Activated naive CD4-positive, alpha-beta T cell treated with anti-CD3 and anti-CD28 coated beads for 36 hours (primary cell): ENCODE measurements at places on chromosomes 2 and 18.
A peak's percentile ranks its signal among the peaks of the same experiment; 100 is the strongest.

- no peak for DNase-seq
Observed at GRCh38 chr2:15711126-15711860, 119.6 kb downstream of the DDX1 start.

DNA sequence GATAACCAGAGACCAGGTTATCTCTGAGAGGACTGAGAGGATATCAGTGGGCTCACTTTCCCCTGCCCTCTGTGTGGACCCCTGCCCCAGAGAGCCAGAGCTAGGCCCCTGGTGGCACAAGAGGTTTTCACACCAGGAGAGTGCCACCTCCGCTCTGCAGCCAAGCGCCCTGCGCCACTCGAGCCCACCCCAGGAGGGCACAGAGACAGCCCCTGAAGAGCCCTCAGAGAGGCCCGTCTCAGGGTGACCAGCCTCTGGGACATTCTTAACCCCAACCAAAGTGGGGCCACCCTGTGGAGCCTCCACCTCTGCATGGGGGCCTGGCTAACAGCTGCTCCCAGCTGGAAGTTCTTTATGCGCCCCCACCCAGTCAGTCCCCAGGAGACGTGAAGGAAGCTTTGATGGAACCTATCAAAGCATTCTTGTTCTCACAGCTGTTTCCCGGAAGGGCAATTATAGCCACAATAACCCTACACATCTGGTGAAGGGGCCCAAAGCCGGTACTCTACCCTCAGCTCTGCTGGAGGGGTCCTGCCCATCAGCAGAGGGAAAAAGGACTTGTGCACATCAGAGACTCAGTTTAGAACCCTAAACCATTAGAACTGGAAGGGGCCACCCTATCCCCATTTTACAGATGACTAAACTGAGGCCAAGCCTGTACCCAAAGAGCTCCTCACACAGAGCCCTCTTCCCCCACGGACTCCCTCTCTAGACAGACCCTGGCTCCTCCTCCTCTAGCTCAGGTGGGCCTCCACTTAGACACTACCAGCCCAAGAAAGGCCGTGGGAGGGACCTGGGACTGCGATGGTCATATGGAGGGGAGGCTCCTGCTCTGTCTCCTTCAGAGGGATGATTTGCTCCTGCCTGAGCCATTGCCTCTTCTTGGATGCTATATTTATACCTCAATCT, 101.1 kb downstream of the ZFP36L2 start:
- no peak for DNase-seq

DNA sequence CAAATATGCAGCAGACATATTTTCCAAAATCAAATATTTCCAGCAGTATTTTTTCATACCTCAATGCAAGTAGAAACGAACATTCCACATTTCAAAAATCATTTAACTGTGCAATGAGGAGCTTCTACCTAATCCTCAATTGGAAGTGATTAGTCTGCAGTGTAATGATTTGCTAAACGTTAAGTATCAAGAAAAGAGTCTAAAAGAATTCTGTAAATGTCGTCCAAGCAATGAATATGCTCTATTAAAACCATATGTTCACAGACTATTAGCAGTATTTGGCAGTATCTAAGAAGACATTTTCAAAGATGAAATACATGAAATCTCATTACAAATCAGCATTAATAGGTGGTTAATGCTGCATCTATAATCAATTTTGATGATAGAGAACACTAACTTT, 15.9 kb downstream of the DYM start:
- no peak for DNase-seq

DNA sequence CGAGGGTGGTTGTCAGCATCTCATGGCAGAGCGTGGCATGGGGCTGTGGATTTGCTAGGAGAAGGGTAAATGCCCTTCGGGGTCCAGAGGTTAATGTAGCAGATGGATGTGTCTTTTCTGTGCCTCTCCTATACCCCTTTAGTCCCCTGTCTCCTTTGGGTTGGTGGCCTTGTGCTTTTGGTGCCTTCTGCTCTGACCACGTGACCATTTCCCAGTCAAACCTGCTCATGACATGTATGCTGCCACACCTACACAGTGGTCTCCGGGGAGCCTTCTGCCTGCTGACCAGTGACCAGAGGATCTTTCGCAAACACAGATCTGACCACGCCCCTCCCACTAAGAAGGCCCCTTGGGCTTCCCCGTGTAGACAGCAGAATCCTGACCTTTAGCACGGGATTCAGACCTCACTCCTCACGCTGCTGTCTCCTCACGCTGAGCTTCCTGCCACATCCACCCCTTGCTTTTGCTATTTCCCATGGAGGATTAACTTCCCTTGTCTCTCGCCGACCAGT, 116.2 kb downstream of the ACOXL start:
- DNase-seq: no peak

- DNase-seq: no peak
Observed at GRCh38 chr18:35117372-35117771, 76.2 kb downstream of the MAPRE2 start.

- DNase-seq: peak; percentile 81
Observed at GRCh38 chr2:70946832-70947442, 11.2 kb downstream of the ATP6V1B1 start.

DNA sequence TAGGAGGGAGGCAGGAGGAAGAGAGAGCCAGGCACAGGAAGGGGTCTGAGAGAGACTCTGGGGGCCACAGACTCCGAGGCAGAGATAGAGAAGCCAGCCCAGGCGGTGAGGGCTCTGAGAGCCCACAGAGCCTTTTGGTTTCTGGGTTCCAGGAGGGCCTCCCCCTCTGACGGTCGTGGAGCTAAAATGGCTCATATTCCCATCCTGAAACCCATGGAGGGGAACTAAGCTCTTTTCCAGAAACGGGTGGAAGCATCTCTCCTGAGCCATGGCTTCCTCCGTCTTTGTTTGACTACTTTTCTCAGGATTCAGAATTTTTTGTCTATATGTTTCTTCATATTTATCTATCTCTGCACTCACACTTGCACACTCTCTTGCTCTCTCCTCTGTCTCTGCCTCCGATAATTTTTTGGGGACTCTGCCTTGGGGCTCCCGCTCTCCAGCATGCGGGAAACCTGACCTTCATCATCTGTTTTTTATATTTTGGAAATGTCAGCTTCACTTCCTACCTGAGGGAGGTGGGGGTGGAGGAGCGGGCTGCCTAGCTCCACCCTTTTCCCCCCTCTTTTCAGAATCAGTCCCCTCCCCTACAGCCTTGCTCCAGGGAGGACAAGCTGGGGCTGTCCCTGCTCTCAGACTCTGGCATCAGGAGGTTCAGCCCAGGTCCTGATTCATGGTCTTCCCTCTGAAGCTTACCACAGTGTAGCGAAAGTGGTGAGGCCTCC, 5.0 kb upstream of the PKDCC start:
- DNase-seq: no peak

DNA sequence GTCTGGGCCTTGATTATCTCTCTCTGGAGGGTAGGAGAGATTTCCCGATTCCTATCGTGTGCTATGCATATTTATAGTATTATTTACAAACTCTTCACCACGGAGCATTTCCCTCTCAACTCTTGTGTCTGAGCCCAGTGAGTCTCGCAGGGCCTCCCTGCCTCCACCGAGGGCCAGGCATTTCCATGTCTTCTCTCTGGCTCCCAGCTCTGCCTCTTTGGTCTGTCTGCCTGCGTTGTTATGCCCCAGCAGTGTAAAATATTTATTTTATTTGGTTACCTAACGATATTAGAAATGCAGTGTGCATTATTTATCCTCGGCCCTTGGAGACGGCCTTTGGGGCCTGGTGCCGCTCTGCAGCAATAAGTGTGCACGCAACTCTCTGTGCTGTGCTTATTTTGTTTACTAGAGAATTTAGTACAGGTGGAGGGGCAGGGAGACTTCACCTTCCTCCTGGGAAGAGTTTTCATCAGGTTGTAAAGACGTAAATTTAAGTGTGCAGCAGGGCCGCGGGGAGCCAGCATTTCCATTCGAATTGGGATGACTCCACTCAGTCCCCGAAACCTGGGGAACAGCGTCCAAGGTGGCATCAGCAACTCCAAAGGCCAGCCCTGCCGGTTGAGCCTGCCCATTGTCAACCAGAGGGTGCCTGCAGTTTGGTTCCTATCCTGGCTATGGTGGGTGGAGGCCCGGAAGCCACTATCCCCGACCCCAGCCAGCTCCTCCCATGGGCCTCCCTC, 100.2 kb downstream of the PTGR3 start:
- DNase-seq: no peak

GRCh38 chr2:16666449-16666801, 791 bp upstream of the CYRIA start:
- peak; percentile 51 for DNase-seq

DNA sequence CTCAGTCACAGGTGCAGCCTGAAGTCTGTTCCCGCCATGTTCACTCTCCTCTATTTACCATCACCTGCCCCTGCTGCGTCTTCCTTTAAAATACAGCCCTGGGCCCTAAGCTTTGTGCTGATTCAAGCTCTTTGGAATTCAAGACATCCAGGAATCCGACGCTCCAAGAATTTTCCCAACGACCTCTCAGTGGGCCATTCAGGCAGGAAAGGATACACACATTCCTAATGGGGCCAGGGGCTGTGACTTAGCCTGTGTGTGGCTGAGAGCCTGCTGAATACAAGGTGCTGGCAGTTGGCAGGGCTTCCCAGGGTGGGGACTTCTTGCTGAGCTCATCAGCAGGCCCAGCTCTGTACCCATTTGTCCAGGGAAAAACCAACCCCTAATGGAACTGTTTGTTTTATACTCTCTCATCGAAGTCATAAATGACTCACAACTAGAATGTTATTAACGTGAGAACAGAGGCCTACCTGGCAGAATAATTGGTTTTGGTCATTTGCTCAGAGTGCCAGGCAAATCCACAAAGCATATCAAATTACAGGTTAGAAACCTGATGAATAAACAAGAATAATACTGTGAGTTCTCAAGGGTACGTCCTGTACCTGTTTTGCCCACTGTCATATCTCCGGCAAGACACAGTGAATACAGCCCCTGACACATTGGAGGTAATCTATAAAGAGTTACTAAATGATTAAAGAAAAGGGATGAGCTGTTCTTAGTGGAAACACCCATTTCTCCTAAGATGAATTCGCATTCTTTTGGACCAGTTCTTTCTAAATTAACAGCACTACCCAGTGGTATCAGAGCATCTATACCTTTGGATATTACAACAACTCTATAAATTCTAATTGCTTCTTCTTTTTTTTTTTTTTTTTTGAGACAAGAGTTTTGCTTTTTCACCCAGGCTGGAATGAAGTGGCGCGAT, 12.6 kb upstream of the KCMF1 start:
- DNase-seq: no peak

DNA sequence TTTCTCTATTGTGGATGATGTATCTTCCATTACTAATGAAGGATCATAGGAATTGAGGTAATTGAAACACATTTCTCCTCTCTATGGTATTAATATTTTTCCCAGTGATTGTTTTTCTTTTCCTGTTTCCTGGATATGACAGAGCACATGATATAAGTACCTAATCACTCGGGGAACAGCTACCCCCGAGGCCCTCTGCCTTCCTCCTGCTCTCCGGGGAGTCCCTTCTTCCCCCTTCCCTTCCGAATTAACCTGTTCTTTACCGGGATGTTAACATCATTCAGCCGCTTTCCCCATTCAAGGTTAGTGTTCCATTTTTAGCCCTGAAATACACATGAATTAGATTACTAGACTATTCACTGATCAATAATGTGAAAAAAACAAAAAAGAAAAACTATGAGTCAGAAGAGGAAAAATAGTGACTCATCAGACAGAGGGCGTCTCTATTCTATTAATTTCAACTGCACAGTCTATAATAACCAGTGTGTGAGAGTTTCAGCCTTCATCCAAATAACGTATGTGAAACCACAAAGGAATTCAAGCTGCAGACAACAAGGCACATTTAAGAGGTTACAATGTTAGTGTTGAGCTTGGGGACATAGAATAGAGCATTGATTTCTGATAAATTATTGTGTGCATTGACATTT, 450.8 kb downstream of the DLGAP1 start:
- no peak for DNase-seq

- no peak for DNase-seq
Observed at GRCh38 chr18:57961876-57962505, 82.0 kb upstream of the NEDD4L start.

- no peak for DNase-seq
Observed at GRCh38 chr18:70423988-70424387, 135.1 kb downstream of the SOCS6 start.

- no peak for DNase-seq
Observed at GRCh38 chr2:39849064-39849463, 70.0 kb upstream of the THUMPD2 start.

GRCh38 chr2:86241611-86242010, 42.4 kb downstream of the MRPL35 start:
- DNase-seq: no peak

- no peak for DNase-seq
Observed at GRCh38 chr2:151333083-151333482, 24.3 kb upstream of the TNFAIP6 start.

- DNase-seq: no peak
Observed at GRCh38 chr2:19337202-19337601, 21.2 kb downstream of the OSR1 start.

DNA sequence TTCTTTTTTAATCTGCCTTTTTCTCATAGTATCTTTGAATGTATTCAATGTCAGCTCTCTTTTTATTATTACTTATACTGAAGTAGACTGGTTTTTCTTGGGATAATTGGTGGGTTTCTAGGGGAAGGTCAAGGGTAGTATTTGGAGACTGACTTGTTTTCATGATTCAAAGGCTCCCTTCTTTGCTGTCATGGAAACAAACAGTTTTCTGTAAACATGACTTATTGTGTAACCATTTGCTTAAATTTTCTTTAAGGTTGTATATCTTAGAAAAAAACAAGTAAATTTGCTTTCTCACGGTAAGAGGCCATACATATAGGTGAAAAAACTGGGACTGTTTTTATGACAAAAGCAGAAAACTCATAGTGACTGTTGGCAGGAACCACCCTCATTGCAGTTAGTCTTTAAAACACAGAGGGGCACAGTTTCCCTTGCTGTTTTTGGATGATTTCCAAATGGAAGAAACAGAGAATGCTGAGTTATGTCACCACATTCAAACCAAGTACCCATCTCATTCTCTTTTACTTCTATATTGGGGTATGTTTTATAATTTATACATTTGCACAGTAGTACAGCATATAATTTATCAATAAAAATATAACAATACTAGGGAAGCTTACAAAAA, 5.8 kb upstream of the RDH14 start:
- no peak for DNase-seq

- DNase-seq: no peak
Observed at GRCh38 chr18:58315041-58315440, 271.0 kb downstream of the NEDD4L start.

- DNase-seq: no peak
Observed at GRCh38 chr2:100544911-100545596, 17.7 kb upstream of the PDCL3 start.

GRCh38 chr2:135055182-135055786, 3.2 kb downstream of the RAB3GAP1 start:
- DNase-seq: no peak
